Glutamatergic neuron (in vitro differentiated cells): ENCODE measurements at places on chromosomes 16 and 17.

- no peak for DNase-seq
Observed at GRCh38 chr16:83187405-83187804, 560.6 kb downstream of the CDH13 start.

- DNase-seq = no peak
Observed at GRCh38 chr16:30142672-30143346, 19.8 kb upstream of the MAPK3 start.

GRCh38 chr17:17523001-17523730 lies 27.0 kb upstream of the RASD1 start:
- DNase-seq = peak; percentile 14

DNA sequence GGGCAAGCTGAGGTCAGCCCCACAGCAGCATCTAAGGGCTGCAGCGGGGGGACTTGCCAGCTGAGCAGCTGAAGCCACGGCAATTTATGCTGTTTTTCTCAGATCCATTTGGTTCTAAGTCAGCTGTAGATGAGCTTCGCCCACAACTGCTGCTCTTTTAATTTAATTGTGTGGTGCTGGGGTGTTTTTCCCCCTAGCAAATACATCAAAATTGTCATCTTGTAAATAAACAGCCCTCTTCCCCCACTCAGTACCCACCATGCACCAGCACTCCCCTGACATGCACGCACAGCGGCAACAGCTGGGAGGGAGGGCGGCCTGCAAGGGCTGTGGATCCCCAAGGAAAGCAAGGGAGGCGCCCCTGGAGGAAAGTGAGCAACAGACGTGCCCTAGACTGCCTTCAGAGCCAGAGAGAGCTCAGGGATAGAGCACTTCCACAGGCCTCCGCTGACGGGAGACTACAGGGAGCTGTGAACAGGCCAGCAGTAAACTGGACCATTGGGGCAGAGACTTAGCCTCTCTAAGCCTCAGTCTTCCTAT lies 149.5 kb downstream of the TMEM132E start:
- DNase-seq = peak; percentile 62

DNA sequence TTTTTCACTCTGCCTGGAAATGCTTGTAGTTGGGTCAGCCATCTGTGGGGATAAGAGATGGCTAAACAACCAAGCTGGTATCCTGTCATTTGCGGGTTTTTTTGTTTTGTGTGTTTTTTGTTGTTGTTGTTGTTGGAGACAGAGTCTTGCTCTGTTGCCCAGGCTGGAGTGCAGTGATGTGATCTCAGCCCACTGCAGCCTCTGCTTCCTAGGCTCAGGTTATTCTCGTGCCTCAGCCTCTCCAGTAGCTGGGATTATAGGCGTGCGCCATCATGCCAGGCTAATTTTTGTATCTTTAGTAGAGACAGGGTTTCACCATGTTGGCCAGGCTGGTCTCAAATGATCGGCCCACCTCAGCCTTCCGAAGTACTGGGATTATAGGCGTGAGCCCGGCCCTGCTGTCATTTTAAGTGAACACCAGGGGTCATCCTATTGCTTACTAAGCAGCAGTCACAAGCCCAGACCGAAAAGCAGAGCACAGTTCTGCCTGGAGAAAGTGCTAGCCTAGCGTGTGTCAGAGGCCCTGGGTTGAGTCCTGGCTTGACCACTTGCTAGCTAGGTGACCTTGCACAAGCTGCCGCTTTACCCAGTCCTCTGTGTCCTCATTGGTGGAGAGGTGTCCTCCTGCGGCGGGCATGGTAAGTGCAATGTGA lies 4.6 kb downstream of the SMCR8 start:
- peak; percentile 70 for DNase-seq

DNA sequence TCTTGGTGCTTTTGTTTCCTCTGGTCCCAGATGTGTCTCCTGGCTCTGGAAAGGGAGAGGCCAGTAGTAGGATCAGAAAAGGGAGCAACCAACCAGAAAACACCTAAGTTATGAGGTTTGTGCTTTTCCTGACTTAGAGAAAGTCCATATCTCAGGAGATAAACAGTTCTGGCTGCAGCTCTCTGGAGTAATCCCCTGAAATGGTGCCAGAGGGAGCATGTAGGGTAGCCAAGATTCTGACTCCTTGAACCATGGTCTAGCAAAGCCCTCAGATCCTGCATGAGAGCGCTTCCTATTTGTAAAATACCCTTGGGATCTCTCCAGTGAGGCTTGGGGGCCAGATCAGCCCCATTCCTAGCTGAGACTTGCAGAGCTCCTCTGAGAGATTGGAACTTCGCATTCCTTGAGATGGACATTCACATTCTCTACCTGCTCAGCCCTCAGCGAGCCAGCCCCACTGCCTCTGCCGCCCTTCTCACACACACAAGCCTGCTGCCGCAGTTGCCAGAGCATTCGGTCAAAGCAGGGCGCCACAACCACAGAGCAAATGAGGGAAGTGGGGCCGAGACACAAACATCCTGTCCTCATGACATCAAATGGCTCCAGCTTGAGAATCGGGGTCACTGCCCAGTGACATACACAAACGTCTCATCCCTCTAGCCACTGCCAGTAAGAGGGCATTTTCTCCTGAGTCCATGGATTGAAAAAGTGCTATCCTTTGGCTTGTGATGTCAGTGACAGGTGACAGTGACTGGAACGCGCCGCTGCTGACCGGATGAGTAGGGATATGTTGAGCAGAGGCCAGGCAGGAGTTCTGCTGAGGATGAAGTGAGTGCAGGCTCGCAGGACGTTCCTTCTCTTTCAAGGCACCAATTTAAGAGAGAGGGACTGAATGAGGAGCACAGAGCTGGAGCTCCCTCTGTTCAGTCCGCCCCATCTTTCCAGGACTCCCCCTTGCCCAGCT lies 5.0 kb downstream of the ABHD15 start:
- no peak for DNase-seq

DNA sequence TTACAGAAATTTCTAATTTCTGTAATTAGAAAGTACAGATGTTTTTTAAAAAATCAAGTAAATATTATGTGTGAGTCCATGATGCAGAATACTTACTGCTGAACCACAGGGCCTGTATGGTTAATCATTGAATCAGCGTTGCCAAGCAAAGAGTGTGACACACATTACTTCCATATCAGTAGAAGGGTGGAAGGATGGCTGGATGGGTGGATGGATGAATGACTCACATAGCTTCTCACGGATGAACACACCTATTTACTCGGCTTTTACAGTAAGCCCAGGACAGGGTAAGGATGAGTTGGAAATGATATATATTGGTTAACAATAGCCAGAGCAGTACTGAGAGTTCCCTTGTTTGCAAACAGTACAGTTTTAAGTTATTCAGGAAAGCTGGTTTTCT lies 495.9 kb upstream of the RBFOX1 start:
- DNase-seq = no peak

DNA sequence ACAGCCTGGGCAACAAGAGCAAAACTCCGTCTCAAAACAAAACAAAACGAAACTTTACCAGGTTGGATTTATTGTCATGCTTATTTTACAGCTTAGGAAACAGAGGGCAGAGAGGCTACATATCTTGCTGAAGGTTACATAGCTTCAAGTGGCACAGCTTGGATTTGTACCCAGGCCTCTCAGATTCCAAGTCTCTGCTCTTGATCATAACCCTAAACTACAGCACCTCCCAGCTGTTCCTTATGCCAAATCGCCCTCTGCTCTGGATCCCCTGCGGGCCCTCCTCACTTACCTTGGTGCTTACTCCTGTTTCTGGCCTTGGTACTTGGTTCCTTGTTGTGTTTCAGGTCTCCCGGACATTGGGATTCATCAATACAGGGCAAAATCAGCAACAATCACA lies 11.7 kb upstream of the CUEDC1 start:
- no peak for DNase-seq

DNA sequence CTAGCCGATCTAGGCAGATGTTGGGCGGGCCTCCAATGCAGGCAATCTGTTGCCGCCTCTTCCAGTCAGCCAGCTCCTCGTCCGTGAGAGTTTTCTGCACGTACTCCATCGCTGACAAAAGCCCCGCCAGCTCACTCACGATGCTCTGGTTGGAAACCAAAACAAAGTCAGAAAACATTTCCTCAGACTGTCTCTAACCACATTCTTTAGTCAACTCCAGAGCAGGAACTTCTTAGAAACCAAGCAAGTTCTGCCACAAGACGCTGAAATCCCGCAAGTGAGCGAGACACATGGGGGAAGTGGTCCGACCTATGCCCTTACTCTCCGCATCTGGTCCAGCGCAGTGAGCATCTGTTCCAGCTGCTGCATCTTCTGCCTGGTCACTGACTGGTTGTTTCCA lies 49.1 kb downstream of the STAT5A start:
- DNase-seq = no peak

DNA sequence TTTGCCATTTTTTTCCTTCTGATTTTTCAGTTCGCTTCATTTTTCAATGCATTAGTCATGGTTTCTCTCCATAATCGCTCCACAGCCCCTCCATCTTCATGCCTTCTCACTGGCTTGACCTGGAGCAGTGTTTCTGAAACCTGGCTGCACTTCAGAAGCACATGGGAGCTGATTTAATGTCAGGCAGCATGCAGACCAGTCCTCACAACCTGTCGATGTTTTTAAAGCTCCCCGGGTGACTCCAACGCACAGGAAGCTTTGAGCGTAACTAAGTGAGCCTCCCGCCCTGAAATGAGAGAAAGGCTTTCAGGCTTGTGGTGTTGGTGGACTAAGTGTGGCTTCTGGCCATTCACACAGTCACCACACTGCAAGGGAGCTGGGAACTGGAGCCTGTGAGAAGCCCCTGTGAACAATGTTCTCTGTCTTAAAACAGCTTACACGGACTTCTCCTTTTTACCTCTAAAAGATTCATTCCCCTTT lies 16.8 kb upstream of the DRG2 start:
- peak; percentile 20 for DNase-seq

DNA sequence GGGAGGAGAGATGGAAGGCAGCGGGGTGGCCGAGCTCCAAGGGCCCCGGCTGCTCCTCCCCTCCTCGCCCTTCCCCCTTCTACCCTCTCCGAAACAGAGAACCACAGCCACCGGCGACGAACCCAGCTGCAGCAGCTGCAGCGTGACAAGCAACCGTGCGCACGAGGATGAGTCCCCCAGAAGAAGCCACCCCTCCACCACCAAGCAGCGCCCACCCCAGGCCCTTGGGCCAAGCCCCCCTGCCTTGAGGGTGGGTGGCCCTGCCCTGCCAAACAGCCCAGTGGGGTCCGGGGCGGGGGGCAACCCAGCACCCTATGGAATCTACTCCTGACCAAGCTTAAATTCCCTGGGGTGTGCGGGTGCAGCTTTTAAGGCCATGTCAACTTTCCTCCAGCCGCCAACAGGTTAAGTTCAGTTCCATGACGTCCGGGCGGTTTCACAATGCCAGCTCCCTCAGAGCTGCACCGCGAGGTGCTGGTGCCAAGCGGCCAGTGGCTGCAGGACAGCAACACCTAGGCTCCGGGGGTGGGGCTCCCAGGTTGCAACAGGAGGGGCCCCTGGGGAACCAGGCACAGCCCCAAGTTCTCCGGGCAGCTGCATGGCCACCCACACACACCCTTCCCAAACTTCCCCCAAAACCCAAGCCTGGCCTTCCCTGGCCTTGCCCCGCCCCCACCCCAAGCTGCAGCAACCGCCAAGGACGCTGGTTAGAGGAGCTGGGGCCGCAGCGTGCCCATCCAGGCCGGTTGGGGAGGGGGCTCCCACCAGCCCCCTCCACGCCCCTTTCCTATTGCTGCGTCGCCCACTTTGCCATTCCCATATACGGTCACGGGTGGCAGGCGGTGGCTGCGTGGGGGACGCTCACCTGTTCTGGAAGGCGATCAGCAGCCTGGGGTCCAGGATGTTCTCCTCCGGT lies 2.0 kb downstream of the CBX4 start:
- DNase-seq = no peak

GRCh38 chr16:12675852-12676251 lies 127.8 kb downstream of the CPPED1 start:
- DNase-seq = no peak

DNA sequence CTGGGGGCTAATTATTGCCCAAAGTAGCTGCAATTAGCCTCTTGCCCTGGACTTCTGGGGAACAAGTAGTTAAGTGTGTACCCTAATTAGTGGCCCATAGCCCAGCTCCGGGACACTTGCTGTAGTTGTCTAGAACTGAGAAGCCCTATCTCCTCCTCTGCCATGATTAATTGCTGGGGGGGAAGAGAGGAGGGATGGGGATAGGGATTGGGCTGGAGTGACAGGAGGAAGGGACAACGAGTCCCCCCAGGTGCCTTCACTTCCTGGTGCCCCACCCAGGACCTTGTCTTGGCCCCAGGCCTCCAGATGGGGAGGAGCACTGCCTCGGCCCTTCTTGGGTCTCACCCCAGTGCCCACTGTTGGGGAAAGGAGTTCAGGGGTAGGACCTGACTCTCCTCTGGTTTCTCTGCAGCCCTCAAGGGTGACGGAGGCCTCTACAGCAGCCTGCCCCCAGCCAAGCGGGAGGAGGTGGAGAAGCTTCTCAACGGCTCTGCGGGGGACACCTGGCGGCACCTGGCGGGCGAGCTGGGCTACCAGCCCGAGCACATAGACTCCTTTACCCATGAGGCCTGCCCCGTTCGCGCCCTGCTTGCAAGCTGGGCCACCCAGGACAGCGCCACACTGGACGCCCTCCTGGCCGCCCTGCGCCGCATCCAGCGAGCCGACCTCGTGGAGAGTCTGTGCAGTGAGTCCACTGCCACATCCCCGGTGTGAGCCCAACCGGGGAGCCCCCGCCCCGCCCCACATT lies 17.4 kb downstream of the NGFR start:
- DNase-seq = peak; percentile 21

GRCh38 chr17:76735006-76735405 lies 2.1 kb downstream of the SRSF2 start:
- no peak for DNase-seq

GRCh38 chr17:67316781-67317180 lies 49.6 kb downstream of the PSMD12 start:
- DNase-seq = no peak

DNA sequence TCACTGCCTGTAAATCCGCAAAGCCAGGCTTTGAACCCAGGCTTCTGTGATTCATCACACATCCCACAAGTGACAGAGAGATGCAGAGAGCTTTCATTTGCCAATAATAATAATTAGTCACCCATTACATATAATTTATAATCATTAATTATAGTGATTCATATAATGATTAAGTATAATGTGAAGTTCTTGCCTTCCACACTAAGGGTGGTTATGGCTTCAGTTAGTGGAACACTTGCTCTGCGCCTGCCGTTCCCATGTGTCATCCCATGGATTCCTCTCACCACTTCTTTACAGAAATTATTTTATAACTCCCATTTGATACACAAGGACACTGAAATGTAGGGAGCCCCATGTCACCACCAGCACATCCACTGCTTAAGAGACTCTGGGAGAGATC lies 39.8 kb upstream of the XYLT1 start:
- DNase-seq = no peak
